Right atrium auricular region (tissue), 2 donors: ENCODE measurements at places on chromosomes 7 and 10. TPM values are rescaled to one million over a fixed set of nuclear protein-coding genes. Genes with fewer than 3 reads are reported as not detected.
A peak's percentile ranks its signal among the peaks of the same experiment; 100 is the strongest.

SLC26A3 gene
- not detected for total RNA-seq

DNA sequence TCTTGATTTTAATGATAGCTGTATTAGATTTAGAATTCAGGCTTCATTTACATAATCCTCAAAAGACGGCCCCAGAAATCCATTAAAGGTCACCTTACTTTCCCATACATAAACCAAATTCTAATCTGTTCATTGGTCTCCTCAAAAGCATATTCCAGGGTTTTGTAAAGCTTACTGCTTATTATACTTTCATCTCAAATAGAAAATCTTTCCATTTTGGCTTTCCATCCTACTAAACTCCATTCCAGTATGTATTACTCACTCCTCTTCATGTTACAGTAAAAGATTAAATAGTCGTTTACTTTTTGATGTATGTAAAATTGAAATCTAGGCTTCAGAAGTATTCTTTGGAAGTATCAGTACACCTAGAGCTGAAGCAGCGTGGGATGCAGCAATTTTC lies 143.5 kb upstream of the LRRN3 start:
- H3K4me1 ChIP-seq = no peaks in the 10 kb centered on the region
- H3K36me3 ChIP-seq = no peaks in the 10 kb centered on the region
- no peak overlapping the region for H3K27ac ChIP-seq
- no peaks in the 10 kb centered on the region for H3K27me3 ChIP-seq
- no peak overlapping the region for H3K4me3 ChIP-seq
- no peak for DNase-seq

EVX1 gene
- total RNA-seq = not detected

ZNF479 gene
- not detected for total RNA-seq

- no peaks in the 10 kb centered on the region for H3K36me3 ChIP-seq
- H3K27ac ChIP-seq = no peak overlapping the region
- DNase-seq = no peak
These were observed 236.6 kb downstream of the POM121L12 start for GRCh38 chr7:53272081-53272480.

GRCh38 chr10:86988520-86988919 lies 20.2 kb downstream of the ADIRF start:
- H3K27ac ChIP-seq = no peak overlapping the region
- H3K27me3 ChIP-seq = no peaks in the 10 kb centered on the region
- no peaks in the 10 kb centered on the region for H3K4me1 ChIP-seq
- H3K36me3 ChIP-seq = peaks cover 1% of the 10 kb centered on the region
- H3K4me3 ChIP-seq = no peak overlapping the region

- no peak overlapping the region for H3K27ac ChIP-seq
- H3K36me3 ChIP-seq = peaks cover 4% of the 10 kb centered on the region
- DNase-seq = no peak
These were observed 44.6 kb downstream of the FGFR2 start for GRCh38 chr10:121553511-121554264.

- DNase-seq = no peak
- H3K27ac ChIP-seq = no peak overlapping the region
- H3K27me3 ChIP-seq = no peaks in the 10 kb centered on the region
- no peaks in the 10 kb centered on the region for H3K36me3 ChIP-seq
These were observed 210.3 kb downstream of the GPAM start for GRCh38 chr10:111973306-111973705.

DNA sequence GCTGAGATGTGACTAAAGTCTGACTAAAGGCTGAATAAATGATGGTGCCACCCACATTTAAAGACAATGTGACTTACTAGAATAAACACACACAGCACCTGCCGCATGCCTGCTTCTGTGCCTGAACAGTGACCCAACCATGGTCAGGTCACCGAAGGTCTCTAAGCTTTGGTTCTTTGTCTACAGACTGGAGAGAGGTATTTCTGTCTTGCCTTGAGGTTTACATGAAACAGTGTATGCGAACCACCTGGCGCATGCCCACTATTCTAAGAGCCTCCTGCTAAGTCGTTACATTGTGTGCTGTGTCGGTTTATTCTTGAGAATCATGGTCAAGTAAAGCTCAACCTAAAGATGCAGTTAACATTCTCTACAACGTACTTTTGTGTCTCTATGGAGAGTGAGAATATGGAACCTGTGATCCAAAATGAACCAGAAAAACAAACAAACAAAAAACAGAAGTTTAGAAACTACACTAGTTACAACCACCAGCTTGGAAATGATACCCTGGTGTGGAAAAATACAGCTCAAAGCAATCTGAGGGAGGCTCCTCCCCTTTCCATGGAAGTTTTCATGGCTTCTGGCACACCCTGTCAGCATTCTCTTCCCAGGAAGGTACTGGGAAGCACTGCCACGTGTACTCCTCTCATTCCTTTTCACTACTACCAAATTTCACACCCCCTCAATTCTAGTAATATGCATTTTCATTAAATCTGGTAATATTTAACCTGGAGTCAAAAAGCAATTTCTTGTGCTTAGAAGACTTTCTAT lies 40.0 kb downstream of the VOPP1 start:
- no peaks in the 10 kb centered on the region for H3K36me3 ChIP-seq
- peak overlapping the region; percentile 11 for H3K27ac ChIP-seq
- DNase-seq = no peak
- no peaks in the 10 kb centered on the region for H3K27me3 ChIP-seq

CRYGN gene
- 0.90 TPM for total RNA-seq

GRCh38 chr10:86756511-86757112 lies at the start of gene BMPR1A:
Gene BMPR1A (plus strand): TSS chr10:86756619. CDS start chr10:86876019, 119,400 bp downstream.
- H3K27ac ChIP-seq = peak within 1 kb of the TSS; percentile 100
- DNase-seq = no peak
- H3K4me1 ChIP-seq = no peaks in the 10 kb centered on the region
- peak within 1 kb of the TSS; percentile 70 for H3K4me3 ChIP-seq

ASB10 gene
- total RNA-seq = 11.6 TPM

ZNF33A gene
- 19.6 TPM for total RNA-seq
